ENCODE measurements at places on chromosomes 3 and 15. TPM values are rescaled to one million over a fixed set of nuclear protein-coding genes. Genes with fewer than 3 reads are reported as not detected.

ILDR1 gene
- polyA plus RNA-seq = 1.3 TPM

C3orf85 gene
- polyA plus RNA-seq = not detected

DNA sequence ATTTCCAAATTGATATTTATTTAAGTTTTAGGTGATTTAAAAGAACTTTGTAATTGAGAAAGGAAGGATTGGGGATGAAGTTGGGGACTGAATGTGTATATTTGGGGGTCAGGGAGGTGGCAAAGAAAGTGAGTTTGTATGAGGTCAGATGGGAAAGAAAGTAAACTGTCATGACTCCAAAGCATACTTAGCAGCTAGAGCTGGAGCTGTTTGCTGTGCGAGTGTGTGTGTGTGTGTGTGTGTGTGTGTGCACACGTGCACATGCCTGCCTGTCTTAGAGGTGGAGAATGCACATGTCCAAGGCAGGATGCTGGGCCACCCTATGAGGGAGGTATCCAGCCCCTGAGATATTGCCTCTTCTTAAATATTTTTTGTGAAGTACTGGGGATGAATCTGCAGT lies 21.0 kb downstream of the BOC start:
- H3K36me3 ChIP-seq = no peaks in the 10 kb centered on the region
- no peak overlapping the region for H3K4me3 ChIP-seq
- H3K27ac ChIP-seq = peak overlapping the region; percentile 30
- no peak for DNase-seq
- no peaks in the 10 kb centered on the region for H3K27me3 ChIP-seq
- peaks cover 26% of the 10 kb centered on the region for H3K4me1 ChIP-seq

LSM3 gene
- 14.2 TPM for polyA plus RNA-seq

PPP1R14D gene
- 4.1 TPM for polyA plus RNA-seq

Measured in stomach (tissue), 19 donors.